ENCODE measurements at places on chromosomes 5 and 9. TPM values are rescaled to one million over a fixed set of nuclear protein-coding genes. Genes with fewer than 3 reads are reported as not detected.

- no peak for DNase-seq
Observed at GRCh38 chr9:250625-251024, 36.0 kb downstream of the DOCK8 start.

- DNase-seq: no peak
Observed at GRCh38 chr9:31733166-31733565, 651.3 kb upstream of the ACO1 start.

DNA sequence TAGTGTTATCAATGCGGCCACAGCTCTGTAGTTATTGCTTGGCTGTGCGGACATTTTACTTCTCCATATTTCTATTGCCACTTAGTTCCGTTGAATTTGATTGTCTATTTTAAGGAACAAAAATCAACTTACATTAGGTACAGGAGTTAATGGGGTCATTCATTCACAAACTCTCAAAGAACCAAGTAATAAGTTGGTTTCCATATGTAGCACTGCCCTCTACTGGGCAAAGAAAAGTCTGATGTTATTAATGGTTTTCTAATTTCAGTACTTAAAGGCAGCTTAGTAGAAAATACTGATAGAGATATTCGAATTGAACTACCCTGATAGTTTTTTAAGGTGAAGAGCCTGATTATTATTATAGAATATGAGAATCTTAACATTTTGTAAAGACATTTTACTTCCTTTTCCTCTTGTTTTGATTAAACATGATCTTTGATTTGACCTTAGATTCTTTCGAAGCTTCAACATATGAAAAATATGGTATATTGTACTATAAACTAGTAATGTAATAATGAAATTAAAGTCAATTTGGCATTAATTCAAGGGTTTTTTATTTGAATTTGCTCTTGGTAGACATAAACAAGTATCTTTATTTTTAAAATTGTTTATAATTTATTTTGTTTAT lies 119.5 kb upstream of the CTNND2 start:
- DNase-seq: peak; percentile 23

DNA sequence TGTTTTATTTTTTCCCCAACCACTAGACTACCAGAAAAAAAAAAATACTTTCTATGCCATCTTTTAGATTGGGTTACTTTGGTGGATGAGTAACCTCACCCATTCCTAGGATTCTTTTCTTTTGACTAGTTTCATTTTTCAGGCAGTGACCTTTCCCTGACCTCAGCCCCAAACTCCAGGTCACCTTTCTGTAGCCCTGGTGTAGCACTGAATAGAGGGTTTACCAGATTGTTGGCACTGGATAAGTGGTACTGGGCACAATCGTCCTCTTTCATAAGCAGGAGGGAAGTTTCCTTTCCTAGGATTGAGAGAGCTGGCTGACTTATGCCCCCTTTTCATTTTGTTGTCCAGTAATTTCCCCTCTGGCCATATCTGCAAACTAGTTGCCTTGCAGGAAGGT lies 169.4 kb upstream of the TMEM161B start:
- no peak for DNase-seq

GRCh38 chr9:90965226-90966030 lies 163.8 kb downstream of the SYK start:
- no peak for DNase-seq

DNA sequence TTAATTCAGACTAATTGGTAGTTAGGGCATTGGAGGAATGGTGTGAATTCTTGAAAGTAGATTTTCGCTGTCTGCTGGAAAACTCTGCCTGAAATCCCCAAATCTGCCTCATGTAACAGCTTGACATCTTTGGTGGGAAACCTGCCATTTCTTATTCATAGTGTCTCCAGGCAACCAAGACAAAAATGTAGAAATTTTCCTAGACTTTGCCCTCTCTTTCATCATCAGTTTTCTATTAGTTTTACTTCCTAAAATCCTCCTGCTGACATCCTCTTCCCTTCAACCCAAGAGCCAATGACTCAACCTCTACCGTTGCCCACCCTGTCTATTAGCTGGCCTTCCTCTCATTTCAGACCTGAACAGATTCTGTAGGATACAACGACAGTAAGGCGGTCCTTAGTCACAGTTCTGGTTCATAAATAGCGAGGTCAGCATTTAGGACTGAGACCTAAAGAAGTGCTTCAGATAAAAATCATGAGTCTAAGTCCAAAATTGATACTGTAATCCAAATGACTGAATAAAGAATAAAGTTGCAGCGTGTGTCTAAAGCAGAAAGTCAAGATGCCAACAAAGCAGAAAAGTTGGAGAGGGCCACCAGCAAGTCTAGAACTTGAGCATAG lies 133.9 kb downstream of the MUSK start:
- DNase-seq: no peak

DNA sequence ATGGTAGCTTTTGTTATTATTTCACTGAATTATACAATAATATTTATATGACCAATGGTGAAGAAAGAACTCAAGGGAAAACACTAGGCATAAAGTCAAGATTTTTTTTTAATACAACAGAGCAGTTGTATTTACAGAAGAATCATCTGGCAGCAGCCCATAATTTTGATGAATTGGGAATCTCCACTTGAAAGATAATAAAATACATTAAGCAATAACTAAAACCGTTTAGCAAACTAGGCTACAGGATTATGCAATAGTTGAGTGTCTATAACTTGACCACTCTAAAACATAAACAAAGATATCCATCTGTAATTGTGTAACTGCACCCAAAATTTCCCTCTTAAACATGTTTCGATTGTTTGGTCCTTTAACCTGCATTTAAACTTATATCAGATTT lies 80.8 kb downstream of the SNCAIP start:
- DNase-seq: no peak

- DNase-seq: no peak
Observed at GRCh38 chr5:116778032-116778431, 203.4 kb upstream of the SEMA6A start.

GRCh38 chr9:8014997-8015682 lies 215.6 kb upstream of the DMAC1 start:
- DNase-seq: no peak

DNA sequence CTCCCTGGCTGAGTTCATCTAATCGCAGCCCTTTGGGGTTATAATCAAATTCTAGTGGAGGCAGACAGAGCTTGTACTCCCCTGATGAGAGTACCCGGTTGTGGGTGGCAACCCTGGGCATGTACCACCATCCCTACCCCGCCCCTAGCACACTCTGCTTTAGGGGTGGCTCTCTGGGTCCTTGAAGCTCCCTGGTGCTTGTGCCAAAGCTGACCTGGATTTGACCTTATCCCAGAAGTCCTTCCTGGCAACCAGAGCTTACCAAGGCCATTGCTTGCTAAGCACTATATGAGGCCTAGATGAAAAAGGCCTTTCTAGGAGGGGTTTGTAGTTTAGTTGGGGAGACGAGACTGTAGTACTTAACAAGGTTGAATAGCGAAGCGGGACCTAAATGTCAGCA lies 72.2 kb downstream of the RGS3 start:
- DNase-seq: no peak

- DNase-seq: no peak
Observed at GRCh38 chr9:77099388-77099787, 77.9 kb upstream of the VPS13A start.

DNA sequence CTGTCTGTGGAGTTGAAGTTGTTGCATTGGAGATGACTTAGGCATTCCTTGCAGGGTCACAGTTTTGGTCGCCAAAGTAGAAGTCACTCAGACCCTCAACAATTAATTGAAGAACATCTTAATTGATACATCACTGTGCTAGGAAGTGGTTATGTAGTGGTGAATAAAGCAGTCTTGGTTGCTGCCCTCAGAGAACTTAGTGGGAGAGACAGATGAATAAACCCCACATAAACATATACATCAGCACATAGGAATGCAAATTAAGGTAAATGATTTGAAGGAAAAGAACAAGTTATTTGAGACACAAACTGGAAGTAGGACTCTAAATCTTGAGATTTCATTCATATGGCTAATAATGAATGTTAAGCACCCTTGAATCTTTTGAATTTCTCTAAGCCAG lies 25.7 kb downstream of the FAM174A start:
- DNase-seq: no peak

DNA sequence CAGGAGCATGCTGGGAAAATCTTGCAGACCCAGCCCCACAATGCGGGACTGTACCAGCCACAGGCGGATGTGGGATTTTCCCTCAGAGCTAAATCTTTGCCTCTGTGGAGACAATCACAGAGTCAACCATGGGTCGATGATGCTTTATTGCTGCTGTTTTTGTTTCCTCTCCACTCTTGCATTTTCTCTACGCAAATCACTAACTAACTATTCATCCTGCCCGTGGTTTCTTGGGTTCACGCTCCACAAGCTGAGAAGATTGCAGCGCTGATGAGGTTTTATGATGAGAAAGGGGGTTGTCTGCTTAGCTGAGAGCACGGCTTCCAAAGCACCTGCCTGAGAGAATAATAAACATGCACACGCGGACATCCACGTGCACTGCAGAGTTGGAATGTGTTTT lies 500.2 kb upstream of the ADAMTS16 start:
- no peak for DNase-seq

- no peak for DNase-seq
Observed at GRCh38 chr9:90832261-90832660, 30.6 kb downstream of the SYK start.

- no peak for DNase-seq
Observed at GRCh38 chr9:106722051-106722753, 140.8 kb upstream of the ZNF462 start.

DNA sequence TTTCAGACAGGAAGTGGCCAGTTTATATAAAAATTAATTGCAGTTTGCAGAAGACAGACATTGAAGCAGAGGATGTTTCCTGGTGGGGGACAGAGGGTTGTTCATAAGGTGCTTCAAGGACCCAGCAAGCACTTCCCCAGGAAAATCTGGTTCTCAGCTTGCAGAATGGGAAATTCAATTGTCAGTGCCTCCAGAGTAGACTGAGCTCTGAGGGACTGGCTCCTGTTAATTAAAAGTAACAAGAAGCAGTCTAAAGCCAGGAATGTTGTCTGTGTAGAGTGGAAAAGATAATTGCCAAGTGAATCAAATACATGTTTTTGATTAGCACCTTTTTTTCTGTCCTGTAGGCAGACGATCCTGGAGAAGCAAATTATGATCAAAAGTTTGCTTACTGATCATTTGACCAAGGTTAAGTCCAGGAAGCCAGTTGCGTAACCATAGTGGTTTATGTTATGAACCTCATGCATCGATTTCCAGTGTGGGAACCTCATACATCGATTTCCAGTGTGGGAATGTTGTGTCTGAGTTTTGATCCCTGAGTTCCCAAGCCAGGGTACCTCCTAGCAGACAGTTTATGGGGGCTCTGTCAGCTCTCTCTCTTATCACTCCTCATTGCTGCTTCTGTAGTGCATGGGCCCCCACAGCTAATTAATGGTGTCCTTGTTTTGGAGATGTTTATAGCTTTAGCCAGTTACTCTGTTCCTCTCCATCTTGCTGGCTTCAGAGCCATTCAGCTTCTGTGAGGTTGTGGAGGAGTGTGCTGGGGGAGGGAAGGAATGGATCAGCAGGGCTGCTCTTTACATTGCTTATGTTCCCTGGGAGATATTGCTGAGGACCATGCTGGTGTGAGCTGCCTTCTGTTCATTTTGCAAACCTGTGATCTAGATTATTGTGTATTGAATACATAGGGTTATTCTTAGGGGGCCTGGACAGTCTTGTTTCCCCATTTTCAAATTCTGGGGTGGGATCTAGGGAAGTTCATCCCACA lies 17.1 kb downstream of the MSANTD3 start:
- DNase-seq: no peak

DNA sequence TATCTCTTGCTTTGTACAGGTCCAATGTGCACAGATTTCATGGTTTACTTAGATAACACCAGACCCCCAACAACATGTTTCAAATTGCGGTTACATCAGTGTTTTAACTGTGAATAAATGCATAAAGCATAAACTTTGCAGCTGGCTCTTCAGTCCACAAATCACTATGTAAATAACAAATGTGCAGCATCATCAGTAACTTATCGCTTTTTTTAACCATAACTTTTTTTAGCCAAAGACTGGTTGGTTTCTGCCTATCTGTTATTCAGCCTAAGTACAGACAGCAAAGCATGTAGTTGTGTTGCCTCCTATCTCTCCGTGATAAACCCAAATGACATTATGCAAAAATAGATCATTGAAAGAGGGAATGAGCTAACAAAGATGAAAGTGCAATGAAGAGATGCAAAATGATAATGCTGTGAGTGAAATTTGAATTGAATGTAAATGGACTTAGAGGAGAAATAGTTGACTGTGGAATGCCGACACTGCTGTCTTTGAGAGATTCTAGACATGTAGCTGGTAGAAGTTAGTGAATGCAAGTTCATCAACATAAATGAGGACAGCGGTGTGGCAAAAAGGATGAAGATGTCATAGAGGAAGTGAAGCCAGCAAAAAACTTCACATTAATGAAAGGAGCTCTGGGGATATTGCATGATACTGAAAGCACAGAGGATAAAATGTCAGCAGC lies 108.8 kb downstream of the PDE8B start:
- DNase-seq: no peak

DNA sequence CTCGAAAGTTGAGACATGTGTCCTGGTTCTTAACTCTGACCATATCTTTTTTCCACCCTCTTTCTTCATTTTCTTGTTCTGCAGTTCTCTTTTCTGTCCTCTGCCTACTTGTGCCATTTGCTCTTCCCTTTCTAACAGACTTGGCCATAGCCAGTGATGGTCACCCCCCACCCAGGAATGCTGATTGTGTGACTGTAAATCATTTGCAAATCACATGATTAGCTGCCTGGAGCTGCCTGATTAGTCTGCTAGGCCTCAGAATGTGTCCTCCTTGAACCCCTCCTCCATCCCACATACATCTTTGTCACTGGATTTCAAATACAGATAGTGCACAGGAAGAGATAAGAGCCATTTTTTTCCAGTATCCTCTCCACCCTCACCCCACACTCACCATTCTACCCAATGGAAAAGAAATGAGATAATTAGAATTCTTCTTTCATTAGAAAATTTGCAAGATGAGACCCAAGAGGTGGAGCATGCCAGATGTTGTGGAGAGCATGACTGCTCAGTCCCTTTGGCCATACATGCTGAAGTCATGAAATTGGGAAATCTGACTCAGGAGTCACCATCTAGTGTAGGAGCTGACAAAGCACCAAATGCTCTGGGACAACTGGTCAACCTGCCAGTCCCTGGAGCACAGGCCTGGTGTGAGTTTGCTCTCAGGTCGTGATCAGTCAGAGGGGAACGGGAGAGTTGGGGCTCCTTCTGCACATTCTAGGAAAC lies 538.2 kb downstream of the CCDC171 start:
- no peak for DNase-seq

DNA sequence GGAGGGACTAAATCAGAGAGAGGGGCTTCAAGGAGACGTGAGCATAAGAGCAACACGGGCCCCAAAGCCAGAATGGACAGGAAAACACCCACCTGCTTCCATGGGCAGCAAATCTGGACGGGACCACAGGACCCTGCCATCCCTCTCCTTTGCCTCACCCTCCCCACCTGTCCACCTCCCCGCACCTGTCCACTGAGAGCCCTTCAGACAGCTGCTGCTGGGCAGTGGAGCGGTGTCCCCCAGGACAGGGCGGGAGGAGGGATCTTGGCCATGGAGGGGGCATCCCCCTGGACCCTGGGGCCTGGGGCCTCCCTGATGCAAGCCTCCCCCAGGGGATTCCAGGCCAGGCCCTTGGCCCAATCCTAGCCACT lies 2.6 kb downstream of the CCDC183 start:
- no peak for DNase-seq

- DNase-seq: no peak
Observed at GRCh38 chr5:168151041-168151440, 140.4 kb upstream of the WWC1 start.

NELFB gene
- polyA plus RNA-seq: 45.5 TPM

DMRT3 gene
- 0.99 TPM for polyA plus RNA-seq

ACOT12 gene
- 0.79 TPM for polyA plus RNA-seq

LHX2 gene
- 0.43 TPM for polyA plus RNA-seq

GABRA6 gene
- polyA plus RNA-seq: not detected

PTPDC1 gene
- 11.2 TPM for polyA plus RNA-seq

ABCA2 gene
- polyA plus RNA-seq: 49.0 TPM

FOXD4L5 gene
- polyA plus RNA-seq: 0.29 TPM

C8G gene
- polyA plus RNA-seq: 0.28 TPM

SCGB3A2 gene
- polyA plus RNA-seq: not detected

PCDHA1 gene
- polyA plus RNA-seq: not detected

All from right renal cortex interstitium (tissue), 3 donors.